ENCODE measurements at places on chromosomes 6 and 20. TPM values are rescaled to one million over a fixed set of nuclear protein-coding genes. Genes with fewer than 3 reads are reported as not detected.

The TPBG gene
- total RNA-seq = 35.2 TPM

The NKAIN4 gene
- 18.4 TPM for total RNA-seq

The CNKSR3 gene
- total RNA-seq = 13.4 TPM

DNA sequence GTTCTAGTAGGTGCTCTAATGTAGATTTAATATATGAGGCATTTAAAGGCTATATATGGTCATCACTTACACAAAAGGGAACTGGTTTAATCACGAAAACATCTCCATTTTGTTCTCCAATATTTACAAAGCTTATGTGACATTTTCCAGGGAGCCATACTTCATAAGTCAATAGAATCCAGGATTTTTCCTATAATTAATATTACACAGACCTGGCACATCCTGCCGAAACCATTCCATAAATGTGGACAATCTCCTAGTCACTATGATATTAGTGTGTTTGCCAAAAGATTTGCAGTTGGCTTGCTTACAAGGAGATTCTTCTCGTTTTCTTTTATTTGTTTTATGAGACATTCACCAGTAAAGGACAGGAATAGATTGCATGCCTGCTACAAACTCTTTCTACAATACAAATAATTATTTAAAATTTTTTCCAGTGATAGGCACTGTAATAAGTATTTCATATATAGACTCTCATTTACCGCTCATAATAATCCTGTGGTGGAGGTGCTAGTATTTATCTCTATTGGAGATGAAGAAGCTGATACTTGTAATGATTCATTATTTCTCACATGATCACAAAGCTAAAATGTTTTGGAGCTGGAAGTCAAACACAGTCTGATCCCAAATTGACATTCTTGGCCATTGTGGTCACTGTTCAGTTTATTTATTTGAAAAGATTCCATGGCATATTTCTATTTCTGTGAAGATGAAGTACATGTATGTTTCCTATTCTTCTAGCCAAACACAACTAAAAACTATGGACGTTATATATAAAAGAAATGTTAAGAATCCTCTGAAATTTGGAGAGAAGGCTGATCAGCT is 597.0 kb downstream of the HTR1B start:
- no peak for DNase-seq

GRCh38 chr6:79062708-79063107 is 15.3 kb downstream of the PHIP start:
- no peak for DNase-seq

DNA sequence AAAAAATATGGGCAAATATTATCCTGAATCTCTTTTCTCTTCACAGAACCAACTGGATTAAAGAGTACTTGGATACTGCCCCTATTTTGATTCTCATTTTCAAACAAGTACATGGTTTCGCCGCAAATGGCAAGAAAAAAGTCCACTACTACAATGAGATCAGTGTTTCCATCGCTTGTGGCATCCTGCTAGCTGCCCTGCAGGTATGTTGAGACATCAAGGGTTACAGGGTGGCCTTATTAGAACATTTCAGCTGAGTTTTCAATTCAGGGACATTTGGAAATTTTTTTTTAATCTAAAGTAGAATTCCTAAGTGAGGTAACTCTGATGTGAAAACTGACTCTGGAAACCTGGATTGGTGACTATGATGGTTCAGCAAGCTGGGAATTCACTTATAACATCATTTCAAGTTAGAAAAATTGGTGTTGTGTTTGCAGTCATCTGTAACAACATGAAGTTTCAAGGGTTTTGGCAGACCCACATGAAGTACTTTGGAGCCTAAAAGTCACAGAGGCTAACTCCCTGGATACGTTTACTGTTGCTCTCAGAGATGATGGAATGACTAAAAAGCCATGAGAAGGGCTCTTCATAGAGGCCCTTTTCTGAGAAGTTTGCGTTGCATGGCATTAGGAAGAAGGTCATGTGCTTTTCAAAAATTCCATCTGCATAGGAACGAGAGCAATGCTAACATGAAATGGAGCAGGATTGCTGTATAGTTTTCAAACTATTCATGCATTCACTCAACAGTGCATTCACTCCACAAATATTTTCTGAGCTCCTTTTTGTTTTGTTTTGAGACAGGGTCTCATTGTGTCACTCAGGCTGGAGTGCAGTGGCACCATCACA is 25.5 kb downstream of the IYD start:
- no peak for DNase-seq

DNA sequence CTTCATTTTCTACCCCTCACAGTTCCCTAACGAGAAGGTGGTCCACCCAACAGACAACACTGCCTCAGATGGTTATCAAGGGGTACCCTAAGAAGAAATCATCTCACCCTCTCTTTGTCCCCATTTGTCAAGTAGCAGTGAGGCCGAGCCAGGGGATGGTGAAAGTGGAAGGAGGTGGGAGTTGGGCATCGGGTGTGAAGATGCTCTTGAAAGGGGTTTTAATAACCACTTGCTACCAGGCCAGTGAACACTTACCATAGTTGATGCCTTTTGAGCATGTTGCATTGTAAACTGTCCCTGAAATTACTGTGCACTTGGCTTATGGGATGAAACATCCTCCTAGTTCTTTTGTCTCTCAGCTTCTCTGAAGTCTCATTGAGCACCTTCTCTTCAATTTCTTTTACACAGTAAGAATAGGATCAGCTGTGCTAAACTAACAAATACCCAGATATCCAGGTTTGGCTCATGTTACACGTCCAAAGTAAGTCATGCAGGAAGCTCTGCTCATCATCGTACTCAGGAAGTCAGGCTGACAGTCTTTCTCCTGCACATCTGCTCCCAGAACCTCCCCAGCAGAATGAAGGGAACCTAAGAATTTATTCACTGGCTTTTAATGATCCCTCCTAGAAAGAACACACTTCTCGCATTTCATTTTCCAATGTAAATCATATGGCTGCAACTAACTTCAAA is 13.3 kb downstream of the HLA-DPB1 start:
- DNase-seq = no peak

GRCh38 chr6:36624461-36625157 is 30.4 kb downstream of the SRSF3 start:
- no peak for DNase-seq

The HSPA1L gene
- 1.7 TPM for total RNA-seq

All from mesothelial cell of epicardium (in vitro differentiated cells).